GM23338 (cell line): ENCODE measurements at places on chromosomes 5 and 9. TPM values are rescaled to one million over a fixed set of nuclear protein-coding genes. Genes with fewer than 3 reads are reported as not detected.

LOX gene
- 1.1 and 1.5 TPM in 2 replicates for polyA plus RNA-seq

TTF1 gene
- 22.4 and 25.0 TPM in 2 replicates for polyA plus RNA-seq

RXFP3 gene
- not detected in 2 replicates for polyA plus RNA-seq

SEMA5A gene
- 1.8 and 2.1 TPM in 2 replicates for polyA plus RNA-seq

CDH18 gene
- polyA plus RNA-seq: 0.50 TPM in 1 of 2 replicates, not detected in the other

PAPPA gene
- 0.21 and 0.66 TPM in 2 replicates for polyA plus RNA-seq

GRCh38 chr9:128469070-128469469, 13.3 kb downstream of the ODF2 start:
- DNase-seq: no peak

DNA sequence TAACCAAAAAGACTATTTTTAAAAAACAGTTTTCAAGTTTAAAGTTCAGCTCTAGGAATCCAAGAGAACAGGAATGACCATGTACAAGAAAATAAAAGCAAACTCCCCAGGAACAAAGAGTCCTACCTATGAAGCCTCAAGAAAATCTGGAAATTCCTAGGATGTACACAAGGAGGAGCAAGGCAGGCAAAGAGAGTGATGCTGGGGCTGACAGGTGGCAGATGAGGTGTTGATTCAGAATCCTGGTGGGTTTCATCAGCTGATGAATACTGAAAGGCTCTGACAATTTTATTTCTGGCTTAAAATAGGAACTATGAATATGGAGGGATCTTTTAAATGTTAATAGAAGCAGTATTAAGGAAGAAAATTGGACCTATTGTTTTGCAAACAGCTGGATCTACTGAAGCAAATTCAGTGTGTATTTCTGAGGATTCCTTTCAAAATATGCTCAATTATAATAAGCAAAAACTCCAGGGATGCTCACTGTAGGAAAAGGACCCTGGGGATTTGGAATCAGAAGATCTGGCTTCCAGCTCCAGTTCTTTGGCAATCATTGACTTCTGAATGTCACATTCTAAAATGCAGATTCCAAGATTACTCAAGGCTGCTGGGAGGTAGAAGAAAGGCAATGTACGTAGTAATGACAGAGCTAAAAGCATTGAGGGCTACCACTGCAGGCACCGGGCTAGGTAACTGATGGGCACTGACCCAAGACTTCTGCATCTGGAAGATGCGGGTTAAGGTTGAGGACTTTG, 28.0 kb upstream of the SH3RF2 start:
- peak; percentile 62 for DNase-seq

DNA sequence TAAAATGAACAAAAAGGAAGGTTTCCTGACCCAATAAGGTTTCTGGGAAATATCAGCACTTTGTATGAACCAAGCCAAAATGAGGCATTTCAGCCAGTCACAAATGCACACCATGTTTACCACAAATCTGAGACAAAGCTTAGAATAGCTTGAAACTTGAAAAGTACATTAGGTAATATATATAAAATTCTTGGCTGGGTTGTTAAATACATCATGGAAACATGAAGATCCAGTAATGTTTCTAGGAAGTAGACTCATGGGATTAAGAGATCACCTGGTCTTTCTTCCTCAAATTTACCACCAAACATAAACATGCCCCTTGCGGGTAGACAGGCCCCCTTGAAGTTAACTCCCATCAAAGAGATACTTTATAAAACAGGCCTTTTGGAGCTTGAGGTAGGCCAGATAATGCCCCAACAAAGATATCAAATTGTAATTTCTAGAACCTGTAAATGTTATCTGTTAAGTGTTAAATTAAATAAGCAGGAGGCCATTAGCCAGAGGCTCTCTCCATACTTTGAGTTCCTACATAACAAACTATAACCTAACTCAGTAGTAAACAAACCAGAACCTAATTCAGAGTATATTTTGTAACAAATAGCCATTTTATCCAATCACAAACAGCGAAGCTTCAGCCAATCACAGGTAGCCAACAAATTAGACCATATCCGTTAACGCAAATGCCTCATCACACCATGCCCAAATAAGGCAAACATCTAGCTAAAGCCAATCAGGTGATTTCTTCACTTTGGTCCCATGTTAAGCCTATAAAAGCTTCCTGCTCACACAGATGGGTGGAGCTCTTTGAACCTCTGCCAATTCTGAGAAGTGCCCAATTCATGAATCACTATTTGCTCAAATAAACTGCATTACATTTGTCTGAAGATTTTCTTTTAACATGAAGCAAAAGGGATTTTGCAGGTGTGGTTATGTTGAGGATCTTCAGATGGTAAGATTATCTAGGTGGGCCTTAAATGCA, 127.9 kb upstream of the TARS1 start:
- DNase-seq: peak; percentile 6

DNA sequence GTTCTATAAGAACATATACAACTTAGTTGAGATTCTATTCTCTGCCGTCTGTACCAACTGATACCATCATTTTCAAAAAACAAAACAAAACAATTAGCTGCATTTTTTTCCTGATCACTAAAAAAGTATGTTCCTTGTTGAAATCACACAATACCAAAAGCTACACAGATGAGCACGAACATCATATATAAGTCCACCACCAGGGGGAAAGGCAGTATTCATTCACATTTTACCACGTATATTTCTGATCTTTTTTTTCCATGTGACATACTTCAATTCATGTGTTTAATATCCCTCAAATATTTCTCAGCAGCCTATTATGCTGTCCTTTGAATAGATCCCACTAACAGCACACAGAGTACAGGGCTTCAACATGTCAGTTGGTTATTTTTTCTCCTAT, 40.6 kb downstream of the IRX2 start:
- peak; percentile 36 for DNase-seq

GRCh38 chr5:103744159-103744558, 181.6 kb upstream of the NUDT12 start:
- DNase-seq: no peak

DNA sequence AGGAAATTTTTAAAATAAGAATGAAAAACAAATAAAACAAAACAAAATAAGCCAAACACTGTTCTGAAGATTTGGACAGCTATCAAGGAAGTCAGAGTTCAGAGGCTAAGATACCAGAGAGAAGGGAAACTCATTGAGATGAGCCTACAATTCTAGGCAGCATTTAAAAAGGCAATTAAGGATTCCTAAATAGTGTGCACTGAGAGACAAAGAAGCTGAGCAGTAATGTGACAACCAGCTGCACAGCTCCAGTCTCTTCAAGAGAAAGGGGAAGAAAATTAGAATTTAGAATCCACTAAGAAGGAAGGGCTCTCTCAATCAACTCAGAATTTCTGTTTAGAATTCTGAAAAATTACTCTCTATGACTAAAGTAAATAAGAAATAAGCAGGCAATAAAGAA, 246.7 kb upstream of the COX7C start:
- DNase-seq: peak; percentile 4

DNA sequence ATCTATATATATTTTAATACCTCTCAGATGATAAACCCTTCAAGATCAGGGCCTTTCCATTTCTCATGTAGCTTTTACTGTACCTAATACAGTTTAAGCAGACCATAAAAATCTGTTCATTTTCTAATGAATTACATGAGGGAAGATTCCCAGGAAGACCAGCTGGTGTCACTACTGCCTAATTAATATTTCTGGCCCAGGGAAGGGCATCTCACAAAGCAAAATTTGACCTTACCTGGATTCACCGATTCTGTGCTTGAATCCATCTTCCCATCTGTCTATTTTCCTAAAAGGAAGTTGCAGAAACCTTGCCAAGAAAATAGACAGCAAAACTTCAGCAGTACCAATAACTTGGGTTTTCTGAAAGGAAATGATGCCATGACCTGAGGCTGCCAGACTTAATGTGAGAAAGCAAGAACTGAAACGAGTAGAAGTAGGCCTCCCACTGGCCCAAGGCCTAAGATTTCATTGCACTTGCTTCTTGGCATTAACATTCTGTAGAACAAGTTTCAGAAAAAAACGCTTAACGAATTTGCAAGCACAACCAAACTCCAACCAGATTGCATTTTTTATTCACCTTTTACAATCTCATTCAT, 83.0 kb upstream of the GLIS3 start:
- peak; percentile 66 for DNase-seq

GRCh38 chr5:1760231-1760630, 39.4 kb downstream of the MRPL36 start:
- DNase-seq: no peak

GRCh38 chr5:1767524-1768282, 31.9 kb downstream of the MRPL36 start:
- DNase-seq: no peak

DNA sequence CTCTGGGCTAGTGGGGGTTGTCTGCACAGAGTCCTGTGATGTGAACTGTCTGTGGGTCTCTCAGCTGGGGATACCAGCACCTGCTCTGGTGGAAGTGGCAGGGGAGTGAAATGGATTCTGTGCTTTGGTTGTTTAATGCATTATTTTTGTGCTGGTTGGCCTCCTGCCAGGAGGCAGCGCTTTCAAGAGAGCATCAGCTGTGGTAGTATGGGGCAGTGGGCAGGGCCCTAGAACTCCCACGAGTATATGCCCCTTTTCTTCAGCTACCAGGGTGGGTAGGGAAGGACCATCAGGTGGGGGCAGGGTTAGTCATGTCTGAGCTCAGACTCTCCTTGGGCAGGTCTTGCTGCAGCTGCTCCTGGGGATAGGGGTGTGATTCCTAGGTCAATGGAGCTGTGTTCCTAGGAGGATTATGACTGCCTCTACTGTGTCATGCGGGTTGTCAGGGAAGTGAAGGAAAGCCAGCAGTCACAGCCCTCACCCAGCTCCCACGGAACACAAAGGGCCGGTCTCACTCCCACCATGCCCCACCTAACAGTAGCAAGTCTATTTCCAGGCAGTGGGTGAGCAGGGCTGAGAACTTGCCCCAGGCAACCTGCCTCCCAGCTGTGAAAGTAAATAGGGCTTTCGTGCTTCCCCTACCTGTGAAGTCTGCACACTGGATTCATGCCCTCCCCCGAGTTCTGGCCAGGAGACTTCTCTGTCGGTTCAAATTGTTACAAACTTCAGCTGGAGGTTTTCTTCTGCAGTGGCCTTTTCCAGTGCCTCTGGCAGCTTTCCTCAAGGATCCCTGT, 25.7 kb upstream of the FAM81B start:
- DNase-seq: no peak

GRCh38 chr9:119234636-119235035, 134.6 kb downstream of the BRINP1 start:
- DNase-seq: no peak
